ENCODE measurements at places on chromosomes 5 and 9.

DNA sequence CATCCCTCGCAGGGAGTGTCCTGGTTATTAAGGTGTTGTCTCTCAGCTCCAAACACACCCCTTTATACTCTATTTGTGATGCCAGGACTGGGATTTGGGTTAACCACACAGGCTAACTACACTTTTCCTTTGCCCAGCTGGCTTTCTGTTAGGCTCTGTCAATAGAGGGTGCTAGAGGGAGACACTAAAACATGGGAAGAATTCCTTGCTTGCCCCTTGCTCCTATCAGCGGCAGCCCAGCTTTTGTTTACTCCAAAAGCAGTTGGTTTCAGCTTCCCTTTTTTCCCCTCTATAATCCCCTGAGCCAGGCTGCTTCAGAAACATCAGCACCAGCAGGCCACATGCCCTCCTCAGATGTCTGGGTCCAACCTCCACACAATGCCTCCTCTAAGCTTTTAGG is 297.1 kb downstream of the KCTD16 start:
- no peak for DNase-seq

DNA sequence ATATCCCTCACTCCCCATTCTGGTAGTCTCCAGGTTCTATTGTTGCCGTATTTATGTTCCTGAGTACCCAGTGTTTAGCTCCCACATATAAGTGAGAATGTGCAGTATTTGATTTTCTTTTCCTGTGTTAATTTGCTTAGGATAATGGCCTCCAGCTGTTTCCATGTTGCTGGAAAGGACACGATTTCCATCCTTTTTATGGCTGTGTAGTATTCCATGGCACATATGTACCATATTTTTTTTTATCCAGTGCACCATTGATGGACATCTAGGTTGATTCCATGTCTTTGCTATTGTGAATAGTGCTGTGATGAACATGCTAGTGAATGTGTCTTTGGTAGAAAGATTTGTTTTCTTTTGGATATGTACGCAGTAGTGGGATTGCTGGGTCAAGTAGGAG is 98.2 kb downstream of the NNT start:
- DNase-seq, result no peak

DNA sequence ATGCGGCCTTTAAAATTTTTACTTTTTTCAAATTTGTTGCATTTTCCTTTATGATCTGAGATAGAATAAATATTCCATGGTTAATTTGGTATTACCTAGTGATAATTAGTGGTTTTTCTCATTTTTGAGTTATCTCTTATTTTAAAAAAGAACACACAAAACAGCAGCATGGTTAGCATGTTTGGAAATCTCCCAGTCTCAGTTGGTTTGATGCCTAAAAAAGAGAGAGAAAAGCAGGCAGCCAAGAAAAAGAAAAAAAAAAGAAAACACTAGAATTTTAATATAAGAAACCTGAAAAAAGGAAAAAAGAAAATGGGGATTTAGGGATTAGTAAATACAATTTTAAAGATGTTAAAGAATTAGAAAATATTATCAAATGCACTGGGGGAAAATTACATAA is 15.3 kb downstream of the SUSD1 start:
- DNase-seq, result no peak

GRCh38 chr9:137138722-137139467 is at the start of gene GRIN1:
Gene GRIN1 (plus strand): TSS chr9:137139154. CDS start chr9:137139487, 333 bp downstream.
- no peak for DNase-seq

DNA sequence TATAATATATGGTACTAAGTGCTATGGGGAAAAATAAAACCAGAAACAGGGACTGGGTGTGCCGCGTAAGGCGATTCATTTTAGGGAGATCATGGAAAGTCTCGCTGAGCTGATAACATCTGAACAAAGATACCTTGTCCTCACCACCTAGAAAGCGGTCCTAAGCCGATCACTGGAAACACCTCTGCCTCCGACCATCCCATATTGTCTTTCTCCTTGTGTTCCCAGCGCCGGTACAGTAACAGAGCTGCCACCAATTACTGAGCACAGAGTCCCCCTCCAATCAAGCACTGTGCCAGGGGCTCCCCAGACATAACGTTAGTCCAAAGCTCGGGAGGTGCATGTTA is 704 bp downstream of the CCDC112 start:
- DNase-seq, result no peak

- DNase-seq, result no peak
Measured at GRCh38 chr9:108582726-108583125, 273.1 kb downstream of the ACTL7B start.

DNA sequence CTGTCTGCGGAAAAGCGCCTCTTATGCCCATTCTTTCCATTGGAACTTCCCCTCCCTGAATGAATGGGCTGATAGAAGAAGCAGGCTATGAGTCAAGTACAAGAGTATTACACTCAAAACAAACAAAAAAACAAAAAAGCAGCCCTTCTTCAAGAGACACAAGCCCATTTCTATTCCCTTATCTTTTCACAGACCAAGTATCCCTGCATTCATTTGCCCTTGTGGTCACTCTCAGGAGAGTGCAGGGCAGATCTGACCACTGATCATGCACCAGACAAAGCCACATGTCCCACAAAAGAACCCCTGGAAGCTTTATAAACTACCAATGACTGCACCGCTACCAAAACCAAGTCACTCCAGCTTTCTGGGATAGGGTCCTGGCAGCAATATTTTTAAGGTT is 262.5 kb upstream of the TAS2R1 start:
- DNase-seq, result no peak

- no peak for DNase-seq
Measured at GRCh38 chr5:147927901-147928300, 21.6 kb upstream of the C5orf46 start.

DNA sequence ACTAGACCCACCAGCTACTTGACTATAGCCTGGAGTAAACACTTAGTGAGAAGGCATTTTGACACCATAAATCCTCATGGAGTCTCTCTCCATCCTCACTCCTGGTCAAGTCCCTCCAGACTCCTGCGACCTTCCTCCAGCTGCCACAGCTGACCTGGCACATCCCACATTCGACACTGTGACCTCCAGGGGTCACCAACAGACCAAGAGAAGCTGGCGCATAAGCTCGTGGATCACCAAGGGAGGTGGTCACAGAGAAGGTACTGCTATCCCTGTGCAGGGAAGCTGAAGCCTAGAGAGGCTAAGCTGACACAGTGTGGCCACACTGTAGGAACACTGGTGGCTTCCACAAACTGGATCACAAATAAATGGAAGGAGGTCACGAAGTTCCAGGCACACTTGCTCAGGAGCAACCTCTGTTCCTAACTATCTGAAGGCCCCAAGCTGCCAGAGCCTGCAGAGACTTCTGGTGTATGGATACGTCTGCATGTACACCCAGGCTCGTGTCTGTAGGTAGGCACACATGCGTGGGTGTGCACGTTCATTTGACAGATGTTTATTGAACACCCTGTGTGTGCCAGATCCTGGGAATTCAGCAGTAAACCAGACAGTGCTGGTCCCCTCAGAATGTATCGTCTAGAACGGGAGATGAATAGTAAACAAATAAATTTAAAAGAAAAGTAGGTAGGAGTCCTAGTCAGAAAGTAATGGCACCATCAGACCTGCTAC is 104.4 kb downstream of the C5orf15 start:
- DNase-seq, result no peak

DNA sequence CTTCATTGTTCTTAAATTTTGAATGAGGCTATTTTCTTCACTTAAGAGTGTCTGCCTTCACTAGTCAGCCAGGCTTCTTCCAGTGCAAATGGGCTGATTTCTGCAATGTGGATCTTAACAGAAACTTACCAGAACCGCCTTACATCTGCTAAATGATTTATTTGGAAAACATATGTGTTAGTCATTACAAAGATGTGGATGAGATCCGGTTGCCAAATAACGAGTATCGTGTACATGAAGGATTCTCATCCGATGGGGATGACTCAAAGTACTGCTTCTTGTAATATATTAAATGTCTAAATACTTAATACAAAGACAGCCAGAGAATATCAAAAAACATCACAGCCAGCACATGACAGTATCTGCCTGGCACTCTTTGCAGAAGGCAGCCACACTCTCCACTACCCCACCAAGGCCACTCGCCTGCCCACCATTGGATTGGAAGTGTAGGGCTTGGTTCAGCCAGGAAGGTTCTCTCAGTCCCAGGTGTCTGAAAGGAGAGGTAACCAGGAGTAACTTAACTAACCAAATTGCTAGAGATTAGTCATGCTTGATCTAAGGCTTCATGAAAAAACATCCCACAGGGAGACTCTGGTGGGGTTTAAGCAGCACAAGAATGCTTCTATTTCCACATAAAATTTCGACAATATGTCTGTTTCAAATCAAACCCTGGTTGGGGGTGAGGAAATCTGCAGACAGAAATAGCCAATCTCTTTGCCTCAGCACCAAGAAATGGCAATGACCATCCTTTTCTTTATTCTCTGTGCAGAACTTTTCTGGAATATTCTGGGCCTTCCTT is 174.8 kb downstream of the GADD45G start:
- DNase-seq, result no peak

- DNase-seq, result no peak
Measured at GRCh38 chr5:153756540-153756939, 266.1 kb downstream of the GRIA1 start.

GRCh38 chr5:89270901-89271300 is 387.9 kb upstream of the MEF2C start:
- DNase-seq, result no peak

DNA sequence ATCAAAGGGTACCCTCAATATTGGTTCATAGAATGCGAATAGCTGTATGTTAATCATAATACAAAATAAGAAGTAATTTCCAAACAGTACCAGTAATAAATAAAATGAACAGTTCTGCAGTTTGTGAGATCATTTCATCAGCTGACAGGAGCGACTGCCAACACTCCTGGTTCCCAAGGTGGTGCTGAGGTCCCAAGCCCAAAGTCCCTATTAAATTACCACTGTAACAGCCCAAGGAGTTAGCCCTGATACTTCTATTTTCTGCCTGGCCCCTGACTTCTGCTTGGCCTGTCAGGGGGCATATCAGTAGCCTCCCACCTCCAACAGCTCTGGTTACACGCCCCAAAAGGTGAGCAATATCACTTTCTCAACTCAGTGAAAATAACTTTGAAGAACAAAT is 47.1 kb downstream of the ANKH start:
- DNase-seq, result no peak

GRCh38 chr9:2536511-2536910 is 85.1 kb upstream of the VLDLR start:
- DNase-seq, result no peak

GRCh38 chr5:154086146-154086545 is 47.4 kb downstream of the MFAP3 start:
- no peak for DNase-seq

- DNase-seq, result no peak
Measured at GRCh38 chr9:109934136-109934856, 154.3 kb downstream of the PALM2AKAP2 start.

- DNase-seq, result no peak
Measured at GRCh38 chr5:128494516-128494915, 43.5 kb downstream of the FBN2 start.

- no peak for DNase-seq
Measured at GRCh38 chr5:94243612-94244011, 374.8 kb downstream of the KIAA0825 start.

DNA sequence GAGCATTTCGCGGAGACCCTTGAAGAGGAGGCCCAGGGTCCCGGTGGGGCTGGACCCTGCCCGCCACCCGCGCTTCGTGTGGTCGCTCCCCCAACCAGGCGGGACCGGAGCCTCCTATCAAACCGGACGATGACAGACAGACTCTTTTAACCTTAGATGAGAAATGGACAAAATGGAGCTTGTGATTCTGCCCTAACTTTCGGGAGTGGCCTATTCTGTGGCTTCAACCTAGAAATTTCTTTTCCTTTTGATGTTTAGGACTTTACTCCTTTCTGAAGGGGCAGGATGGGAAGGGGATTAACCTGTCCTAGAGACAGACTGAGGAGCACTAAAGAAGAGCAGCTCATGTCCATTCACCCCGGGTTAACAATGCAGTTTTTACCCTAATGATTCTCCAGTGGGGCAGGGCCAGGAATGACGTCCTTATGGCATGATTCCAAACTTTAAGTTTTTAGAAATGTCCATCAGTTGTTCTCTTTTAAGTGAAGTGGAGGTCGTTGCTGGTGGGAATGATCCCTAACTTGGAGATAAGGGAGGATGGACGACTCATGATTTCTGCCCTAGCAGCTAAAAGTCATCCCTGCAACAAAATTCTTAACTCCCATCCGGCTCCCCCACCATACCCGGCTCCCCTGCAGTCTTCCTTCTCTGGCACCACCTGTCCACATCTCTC is 1.0 kb downstream of the NIPSNAP3A start:
- no peak for DNase-seq

DNA sequence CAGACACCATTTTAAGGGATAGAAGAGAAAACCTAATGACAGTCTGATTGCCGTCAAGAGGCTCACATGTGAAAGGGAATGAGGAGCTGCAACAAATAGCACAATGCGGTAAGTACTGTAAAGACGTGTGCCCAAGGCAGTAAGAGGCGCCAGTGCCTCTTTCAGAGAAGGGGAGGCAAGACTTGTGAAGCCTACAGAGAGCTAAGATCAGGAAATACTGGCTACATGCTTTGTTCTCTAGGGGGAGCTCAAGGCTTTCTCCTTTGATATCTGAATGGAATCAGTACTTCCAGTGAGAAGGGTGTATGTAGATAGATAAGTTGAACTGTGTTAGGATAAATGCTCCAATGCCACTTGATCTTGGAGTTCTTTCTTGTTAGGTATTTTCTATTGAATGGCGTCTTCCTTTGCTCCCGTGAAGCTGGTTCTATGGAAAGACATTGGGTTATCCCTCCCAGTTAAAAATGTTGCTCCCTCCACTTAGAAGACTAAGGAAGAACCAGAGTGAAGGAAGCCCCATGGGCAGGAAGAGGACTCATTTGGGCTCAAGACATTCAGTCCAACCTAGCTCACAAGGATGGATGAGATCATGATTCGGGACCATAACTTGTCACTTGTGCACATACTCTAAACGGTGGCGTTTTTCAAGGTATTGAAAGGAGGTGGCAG is 23.5 kb upstream of the ALDOB start:
- no peak for DNase-seq

- DNase-seq, result no peak
Measured at GRCh38 chr9:121962421-121962820, 130.7 kb downstream of the TTLL11 start.

DNA sequence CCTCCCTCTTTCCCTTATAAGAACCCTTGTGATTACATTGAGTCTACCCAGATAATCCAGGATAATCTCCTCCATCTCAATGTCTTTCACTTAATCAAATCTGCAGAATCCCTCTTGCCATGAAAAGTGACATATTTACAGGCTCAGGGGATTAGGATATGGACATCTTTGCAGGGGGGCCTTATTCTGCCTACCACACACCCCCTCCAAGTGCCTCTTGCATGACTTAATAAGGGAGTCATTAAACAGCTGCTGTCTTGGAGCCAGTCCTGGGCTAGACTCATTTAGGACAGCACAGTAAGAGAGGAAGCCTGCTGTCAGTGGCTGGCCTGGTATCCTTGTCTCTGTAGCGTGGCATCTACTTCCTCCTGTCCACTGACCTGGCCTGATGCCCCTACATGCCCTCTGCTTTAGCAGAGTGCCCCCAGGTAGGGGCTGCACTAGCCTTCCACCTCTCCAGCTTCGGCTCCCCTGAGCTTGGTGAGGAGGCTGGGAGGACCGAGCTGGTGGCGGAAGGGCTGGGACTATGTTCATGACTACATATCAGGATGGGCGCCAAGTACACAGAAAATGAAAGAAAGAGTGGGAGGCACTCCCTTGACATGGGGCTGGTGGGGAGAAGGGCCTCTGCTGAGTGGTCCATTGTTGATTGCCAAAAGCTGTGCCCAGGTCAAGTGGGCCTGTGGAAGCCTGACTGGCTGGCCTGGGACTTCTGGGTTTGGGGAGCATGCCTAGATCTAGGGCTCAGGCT is 17.2 kb downstream of the ENHO start:
- no peak for DNase-seq

- no peak for DNase-seq
Measured at GRCh38 chr9:113628621-113629020, 165.1 kb downstream of the RGS3 start.

All from activated T-helper 1 cell treated with Interleukin-2 at 50 U/mL for 16 hours (primary cell).